Stomach (tissue), 19 donors: ENCODE measurements at places on chromosomes 5 and 9. TPM values are rescaled to one million over a fixed set of nuclear protein-coding genes. Genes with fewer than 3 reads are reported as not detected.

Gene FAM78A
- polyA plus RNA-seq: 1.6 TPM

- peak; percentile 29 for DNase-seq
- H3K36me3 ChIP-seq: no peaks in the 10 kb centered on the region
- no peaks in the 10 kb centered on the region for H3K27me3 ChIP-seq
- H3K4me1 ChIP-seq: no peaks in the 10 kb centered on the region
- H3K4me3 ChIP-seq: no peak overlapping the region
- no peak overlapping the region for H3K27ac ChIP-seq
Observed at GRCh38 chr9:100515578-100516494, 42.9 kb downstream of the TMEFF1 start.

DNA sequence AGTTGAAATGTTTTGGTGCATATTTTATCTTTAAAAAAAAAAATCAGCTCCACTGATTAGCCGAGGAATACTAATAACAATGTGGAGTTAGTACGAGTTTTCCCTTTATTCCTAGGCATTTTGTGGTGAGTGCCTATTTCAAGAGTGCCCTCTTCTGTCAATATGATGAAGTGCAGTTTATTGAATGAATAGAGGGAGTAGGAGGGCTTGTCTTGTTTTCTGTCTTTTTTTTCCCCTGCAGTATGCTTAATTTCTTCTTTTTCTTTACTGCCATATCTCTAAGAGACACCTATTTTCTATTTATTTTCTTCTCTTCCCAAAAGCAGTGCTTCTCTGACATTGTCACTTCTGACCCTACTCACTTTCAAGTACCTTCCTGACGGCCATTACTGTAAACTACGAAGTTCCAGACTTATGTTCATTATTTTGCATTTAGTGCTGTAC, 169.6 kb upstream of the PITX1 start:
- no peak overlapping the region for H3K4me3 ChIP-seq
- no peaks in the 10 kb centered on the region for H3K4me1 ChIP-seq
- no peak overlapping the region for H3K27ac ChIP-seq
- no peaks in the 10 kb centered on the region for H3K27me3 ChIP-seq
- no peak for DNase-seq

GRCh38 chr9:110115826-110116542, 92.0 kb downstream of the C9orf152 start:
- H3K36me3 ChIP-seq: no peaks in the 10 kb centered on the region
- no peak overlapping the region for H3K4me3 ChIP-seq
- H3K4me1 ChIP-seq: peaks cover 14% of the 10 kb centered on the region
- H3K27ac ChIP-seq: peak overlapping the region; percentile 61

GRCh38 chr9:73174330-73174980, 22.8 kb downstream of the ANXA1 start:
- H3K4me3 ChIP-seq: no peak overlapping the region
- H3K36me3 ChIP-seq: peaks cover 7% of the 10 kb centered on the region
- DNase-seq: no peak
- H3K4me1 ChIP-seq: peaks cover 2% of the 10 kb centered on the region

DNA sequence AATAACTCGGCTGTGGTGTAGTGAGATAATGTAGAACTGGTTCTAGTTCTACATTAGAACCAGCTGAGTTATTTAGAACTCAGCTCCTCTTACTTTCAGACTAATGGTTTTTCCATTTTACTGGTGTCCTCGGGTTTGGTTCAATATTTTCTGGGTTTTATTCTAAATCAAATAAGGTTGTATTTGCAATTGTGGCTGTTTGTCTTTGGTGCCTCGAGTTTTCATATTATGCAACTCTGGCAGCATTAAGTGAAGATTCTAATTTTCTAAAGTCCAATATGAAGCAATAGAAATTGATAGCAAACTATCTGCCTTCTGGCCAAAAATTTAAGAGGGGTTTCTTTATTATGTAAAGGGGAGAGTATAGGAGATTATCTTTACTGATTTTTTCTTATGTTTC, 19.0 kb downstream of the C6 start:
- no peak overlapping the region for H3K4me3 ChIP-seq
- peaks cover 27% of the 10 kb centered on the region for H3K4me1 ChIP-seq
- no peak for DNase-seq
- H3K36me3 ChIP-seq: no peaks in the 10 kb centered on the region
- no peaks in the 10 kb centered on the region for H3K27me3 ChIP-seq
- peak overlapping the region; percentile 79 for H3K27ac ChIP-seq

GRCh38 chr5:42547141-42547540, 123.9 kb downstream of the GHR start:
- no peak overlapping the region for H3K27ac ChIP-seq
- H3K4me1 ChIP-seq: no peaks in the 10 kb centered on the region
- H3K4me3 ChIP-seq: no peak overlapping the region
- no peaks in the 10 kb centered on the region for H3K27me3 ChIP-seq
- H3K36me3 ChIP-seq: no peaks in the 10 kb centered on the region

Gene PCDHA5
- not detected for polyA plus RNA-seq
